ENCODE measurements at places on chromosomes 1 and 21. TPM values are rescaled to one million over a fixed set of nuclear protein-coding genes. Genes with fewer than 3 reads are reported as not detected.

The AUNIP gene
- 0.47 TPM for total RNA-seq

The RIMKLA gene
- 1.0 TPM for total RNA-seq

The GPR37L1 gene
- not detected for total RNA-seq

The EFNA1 gene
- 25.7 TPM for total RNA-seq

The KLHDC8A gene
- not detected for total RNA-seq

The KCNK1 gene
- 0.17 TPM for total RNA-seq

The C1orf146 gene
- not detected for total RNA-seq

The TNFRSF25 gene
- 1.9 TPM for total RNA-seq

The PCAT6 gene
- total RNA-seq, result 4.1 TPM

The GBP4 gene
- 2.2 TPM for total RNA-seq

The CNTN2 gene
- not detected for total RNA-seq

The DIO1 gene
- total RNA-seq, result not detected

The RGSL1 gene
- total RNA-seq, result not detected

The LGR6 gene
- not detected for total RNA-seq
